ENCODE measurements at places on chromosomes 4 and X.

DNA sequence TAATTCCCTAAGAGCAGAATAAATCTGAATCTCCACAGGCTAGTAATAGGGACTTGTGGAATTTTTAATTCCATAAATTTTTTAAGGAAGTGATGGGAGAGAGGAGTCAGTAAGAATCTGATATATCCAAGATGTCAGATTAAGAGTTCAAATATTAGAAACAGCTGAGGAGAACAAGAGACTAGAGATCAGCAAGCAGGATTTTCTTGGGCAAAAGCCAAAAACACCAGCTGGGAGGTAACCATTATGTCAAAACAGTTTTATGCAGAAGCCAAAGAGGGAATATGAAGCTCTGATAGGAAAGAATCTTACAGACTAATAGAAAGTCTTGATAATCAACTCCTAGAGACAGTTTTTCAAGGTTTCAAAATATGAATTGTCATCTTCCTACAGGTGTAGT lies 72.2 kb upstream of the RBPJ start:
- DNase-seq = no peak

DNA sequence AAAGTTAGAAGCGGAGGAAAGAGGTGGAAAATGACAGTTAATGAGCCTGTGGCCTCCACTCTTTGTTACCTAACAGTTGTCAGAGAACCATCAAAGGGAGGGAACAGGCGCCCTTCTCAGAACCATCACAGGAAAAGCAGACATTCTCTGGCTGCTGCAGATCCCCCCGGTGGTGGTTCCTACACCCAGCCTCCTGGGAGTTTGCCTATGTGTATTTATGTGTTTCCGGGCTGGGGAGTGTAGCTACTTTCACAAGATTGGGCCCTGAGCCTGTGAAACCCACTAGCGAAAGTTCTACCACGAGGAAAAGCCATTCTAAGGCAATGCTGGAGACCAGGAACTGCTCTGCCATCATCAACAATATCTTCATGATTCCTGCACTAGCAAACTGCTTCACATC lies 52.7 kb upstream of the BCOR start:
- DNase-seq = no peak

DNA sequence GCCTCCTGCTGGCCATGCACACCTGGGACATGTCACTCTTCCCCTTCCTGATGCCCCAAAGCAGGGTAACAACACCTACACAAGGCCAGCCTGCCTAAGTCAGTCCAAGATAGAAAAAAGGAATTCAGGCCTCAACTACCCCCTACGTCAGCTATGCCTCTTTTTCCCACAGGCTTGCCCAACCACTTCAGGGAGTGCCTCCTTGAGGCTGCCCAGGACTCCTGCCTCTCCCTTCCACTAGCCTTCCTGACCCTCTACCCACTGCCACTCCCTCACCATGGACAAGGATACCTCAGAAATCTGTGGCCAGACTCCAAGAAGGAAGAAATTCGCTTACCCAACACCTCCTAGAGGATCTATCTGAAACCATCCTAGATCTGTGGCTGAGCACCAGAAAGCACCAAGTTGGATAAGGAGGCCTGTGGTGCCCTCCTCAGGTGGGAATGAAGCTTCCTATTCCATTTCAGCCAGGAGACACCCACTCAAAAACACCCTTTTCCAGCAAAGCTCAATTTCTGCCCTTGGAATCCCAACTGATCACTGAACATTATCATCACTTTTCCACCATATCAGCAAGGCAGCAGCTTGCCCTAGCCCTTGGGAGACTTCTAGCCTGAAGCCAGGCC lies 1.8 kb downstream of the KDM5C start:
- DNase-seq = no peak

DNA sequence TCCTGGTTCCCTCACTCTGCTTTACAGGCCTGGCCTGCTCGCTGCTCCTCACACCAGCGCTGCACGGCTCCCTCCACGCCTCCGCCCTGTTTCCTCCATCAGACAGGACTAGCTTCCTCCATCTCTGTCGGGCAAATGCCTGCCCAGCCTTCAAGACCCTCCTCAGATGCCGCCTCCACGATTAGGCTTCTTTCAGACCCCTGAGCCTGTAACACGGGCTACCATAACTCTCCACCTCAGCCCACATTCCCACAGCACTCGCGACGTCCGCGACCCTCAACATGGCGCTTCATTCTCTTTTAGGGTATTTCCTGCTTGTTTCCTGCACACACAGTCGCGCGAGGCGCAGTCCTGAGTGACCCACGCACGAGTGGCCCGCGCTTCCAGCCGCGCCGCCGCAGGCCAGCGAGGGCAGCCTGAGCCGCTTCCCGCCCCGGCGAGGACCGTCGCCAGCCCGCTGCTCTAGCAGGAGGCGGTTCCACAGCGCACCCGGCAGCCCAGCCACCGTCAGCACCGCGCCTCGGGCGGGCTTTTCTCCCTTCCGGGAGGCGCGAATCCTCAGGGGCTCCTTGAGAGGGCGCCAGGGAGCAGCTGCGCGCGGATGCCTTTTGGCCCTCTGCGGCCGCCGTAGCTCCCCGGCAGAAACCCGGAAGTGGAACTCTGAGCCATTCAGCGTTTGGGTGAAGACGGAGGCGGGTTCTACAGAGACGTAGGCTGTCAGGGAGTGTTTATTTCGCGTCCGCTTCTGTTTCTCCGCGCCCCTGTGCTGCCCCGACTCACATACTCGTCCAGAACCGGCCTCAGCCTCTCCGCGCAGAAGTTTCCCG lies at the start of gene FRG1:
FRG1 (plus strand) TSS at position 695 of the 827 bp plus-strand sequence. CDS start 138 bp downstream, outside the sequence.
- peak; percentile 97 for DNase-seq

- no peak for DNase-seq
These were observed 76.1 kb downstream of the KLHL8 start for GRCh38 chr4:87144356-87144755.

GRCh38 chr4:71974681-71975080 lies 57.1 kb upstream of the NPFFR2 start:
- DNase-seq = no peak

GRCh38 chr4:158722917-158723793 lies at the start of gene PPID:
PPID (minus strand) TSS chr4:158723396; CDS start chr4:158723288, 108 bp downstream.
- DNase-seq = peak; percentile 88

DNA sequence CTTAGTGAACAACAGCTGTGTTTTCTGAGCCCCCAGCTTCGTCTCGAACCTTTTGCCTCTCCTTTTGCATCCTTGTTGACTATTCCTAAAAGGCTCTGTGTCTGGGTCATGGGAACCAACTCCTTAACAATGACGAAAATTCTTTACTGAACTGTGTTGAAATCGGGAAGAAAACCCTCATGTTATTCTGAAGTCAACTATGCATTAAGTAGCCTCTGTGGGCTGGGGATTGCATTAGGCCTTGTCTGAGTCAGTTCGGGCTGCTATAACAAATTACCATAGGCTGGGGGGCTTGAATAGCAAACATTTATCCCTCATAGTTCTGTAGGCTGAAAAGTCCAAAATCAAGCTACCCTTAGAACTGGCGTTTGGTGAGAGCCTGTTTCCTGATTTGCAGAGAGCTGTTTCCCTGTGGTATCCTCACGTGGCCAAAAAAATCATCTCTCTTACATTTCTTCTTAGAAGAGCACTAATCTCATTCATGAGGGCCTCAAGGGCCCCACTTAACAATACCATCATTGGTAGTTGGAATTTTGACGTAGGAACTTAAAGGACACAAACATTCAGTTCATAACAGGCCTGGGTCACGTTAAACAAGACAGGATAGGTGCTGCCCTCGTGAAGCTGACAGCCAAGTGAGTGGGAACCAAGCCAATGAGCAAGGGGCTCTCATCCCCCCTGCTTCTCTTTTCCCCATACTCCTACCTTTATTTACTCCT lies 75.9 kb downstream of the CLNK start:
- no peak for DNase-seq

All from ecto neural progenitor cell (in vitro differentiated cells).